ENCODE measurements at places on chromosomes 11 and 22.

DNA sequence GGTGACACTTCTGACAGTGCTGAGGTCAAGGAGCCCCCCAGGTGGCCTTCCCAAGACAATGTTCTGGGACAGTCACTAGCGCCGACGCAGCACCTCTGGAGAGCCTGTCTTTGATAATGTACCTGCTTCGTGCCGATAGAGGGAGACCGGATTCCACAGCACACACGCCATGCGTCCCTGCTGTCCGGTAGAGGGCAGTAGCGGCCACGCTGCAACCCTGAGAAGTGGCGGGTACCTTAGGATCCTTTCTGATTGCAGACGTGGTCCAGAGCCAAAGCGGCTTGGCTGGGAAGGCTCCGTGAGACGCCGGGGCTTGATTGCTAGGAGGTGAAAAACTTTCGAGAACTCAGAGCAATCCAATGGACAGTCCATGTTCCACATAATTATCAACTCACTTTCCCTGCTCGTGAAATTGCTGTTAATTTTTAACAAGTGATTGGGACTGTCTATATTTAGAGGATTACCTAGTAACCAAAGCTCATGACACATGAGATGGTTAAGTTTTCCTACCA lies 11.4 kb upstream of the BARX2 start:
- DNase-seq: peak; percentile 52

- DNase-seq: peak; percentile 62
Measured at GRCh38 chr22:23128269-23129108, 13.3 kb downstream of the RSPH14 start.

- DNase-seq: peak; percentile 77
Measured at GRCh38 chr11:120334894-120335462, 1.2 kb upstream of the ARHGEF12 start.

GRCh38 chr11:126114486-126115126 lies 51.9 kb upstream of the CDON start:
- DNase-seq: no peak

- DNase-seq: no peak
Measured at GRCh38 chr11:95132956-95133355, 43.3 kb downstream of the ENDOD1 start.

GRCh38 chr22:21042978-21043859 lies 2.5 kb upstream of the LRRC74B start:
- DNase-seq: no peak

DNA sequence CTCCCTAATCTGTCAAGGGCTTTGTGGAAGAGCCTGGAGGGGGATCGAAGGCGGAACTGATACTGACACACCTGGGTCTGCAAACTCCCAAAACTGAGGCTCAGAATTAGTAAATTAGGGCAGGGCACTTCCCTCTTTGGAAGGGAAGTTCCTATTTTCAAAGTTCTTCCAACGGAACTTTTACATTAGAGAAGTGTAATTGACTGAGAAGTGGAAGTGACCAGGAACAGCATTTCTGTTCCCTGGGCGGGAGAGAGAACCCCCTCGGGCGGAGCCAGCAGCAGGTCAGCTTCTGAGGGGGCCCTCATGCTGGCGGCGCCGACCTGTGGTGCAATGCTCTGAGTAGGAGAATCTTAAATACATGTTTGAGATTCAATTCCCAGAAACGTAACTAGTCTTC lies 1.1 kb upstream of the CBL start:
- DNase-seq: no peak

- DNase-seq: no peak
Measured at GRCh38 chr22:32751065-32751767, 50.3 kb upstream of the TIMP3 start.

GRCh38 chr11:48029681-48030290 lies 49.4 kb downstream of the PTPRJ start:
- DNase-seq: no peak

DNA sequence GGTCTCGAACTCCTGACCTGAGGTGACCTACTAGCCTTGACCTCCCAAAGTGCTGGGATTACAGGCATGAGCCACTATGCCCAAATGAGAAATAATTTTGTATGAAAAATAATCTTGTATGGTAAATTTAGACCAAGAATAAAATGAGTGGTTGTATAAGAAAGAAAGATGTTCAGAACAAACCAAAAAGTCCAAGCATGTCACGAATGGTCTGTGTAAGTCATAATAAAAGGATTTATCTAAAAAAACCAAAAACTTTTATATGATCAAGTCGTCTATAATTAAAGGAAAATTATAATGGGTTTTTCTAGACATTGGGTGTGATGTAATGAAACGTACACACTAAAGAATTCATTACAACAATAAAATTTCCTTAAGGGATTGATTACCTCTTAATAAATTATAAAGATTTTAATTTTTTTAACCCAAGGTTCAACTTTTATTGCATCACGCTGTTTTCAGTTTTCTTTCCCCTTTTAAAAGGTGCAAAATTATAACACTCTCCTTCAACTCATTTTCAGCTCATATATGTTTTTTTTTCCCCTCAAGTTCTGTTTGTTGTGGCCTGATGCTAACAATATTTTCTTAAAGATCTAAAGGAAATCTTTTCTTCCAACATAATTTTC lies 8.9 kb upstream of the AQP11 start:
- no peak for DNase-seq

- peak; percentile 84 for DNase-seq
Measured at GRCh38 chr11:118605116-118605867, 2.1 kb upstream of the PHLDB1 start.

All from AG09309 (cell line).